ENCODE measurements at places on chromosomes 11 and 22.

DNA sequence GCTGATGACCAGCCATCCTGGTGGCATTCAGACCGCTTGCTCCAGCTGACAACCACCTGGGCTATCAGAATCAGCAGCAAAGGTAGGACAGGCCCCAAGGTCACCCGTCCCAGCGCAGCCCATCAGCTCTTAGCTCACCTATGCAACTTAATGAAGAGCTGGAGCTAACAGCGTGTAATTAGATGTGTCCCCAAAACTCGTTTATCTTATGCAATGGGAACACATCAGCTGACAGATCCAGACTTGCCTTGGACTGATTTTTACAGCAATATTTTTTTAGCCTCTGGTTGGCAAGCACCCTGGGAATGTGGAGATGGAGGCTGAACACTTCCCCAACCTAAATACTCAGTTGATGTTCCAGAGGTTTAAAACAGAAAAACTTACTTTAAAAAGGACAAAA is 76.0 kb downstream of the PACSIN2 start:
- DNase-seq, result no peak

- no peak for DNase-seq
Measured at GRCh38 chr11:65060913-65061408, 2.6 kb upstream of the NAALADL1 start.

GRCh38 chr22:24465566-24465965 is 29.6 kb upstream of the UPB1 start:
- DNase-seq, result no peak

DNA sequence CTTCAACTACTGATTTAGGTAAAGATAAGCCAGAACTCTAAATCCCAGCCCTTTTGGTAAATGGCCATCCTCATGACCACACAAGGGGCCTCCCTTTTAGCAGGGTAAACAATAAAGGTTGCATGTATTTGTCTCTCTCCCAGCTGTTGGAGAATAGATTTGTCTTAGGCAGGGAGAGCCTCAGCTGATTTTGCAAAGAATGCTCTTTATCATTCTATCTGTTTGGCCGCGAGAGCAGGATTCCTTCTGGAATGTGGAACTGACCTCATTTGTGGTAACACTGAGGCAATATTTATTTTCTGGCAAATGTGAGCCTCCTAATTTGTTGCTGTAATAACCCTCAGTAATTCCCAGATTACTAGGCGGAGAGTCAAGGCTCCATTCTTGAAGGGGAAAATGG is 15.3 kb downstream of the PTS start:
- no peak for DNase-seq

- DNase-seq, result no peak
Measured at GRCh38 chr11:10623797-10624761, 55.6 kb upstream of the LYVE1 start.

DNA sequence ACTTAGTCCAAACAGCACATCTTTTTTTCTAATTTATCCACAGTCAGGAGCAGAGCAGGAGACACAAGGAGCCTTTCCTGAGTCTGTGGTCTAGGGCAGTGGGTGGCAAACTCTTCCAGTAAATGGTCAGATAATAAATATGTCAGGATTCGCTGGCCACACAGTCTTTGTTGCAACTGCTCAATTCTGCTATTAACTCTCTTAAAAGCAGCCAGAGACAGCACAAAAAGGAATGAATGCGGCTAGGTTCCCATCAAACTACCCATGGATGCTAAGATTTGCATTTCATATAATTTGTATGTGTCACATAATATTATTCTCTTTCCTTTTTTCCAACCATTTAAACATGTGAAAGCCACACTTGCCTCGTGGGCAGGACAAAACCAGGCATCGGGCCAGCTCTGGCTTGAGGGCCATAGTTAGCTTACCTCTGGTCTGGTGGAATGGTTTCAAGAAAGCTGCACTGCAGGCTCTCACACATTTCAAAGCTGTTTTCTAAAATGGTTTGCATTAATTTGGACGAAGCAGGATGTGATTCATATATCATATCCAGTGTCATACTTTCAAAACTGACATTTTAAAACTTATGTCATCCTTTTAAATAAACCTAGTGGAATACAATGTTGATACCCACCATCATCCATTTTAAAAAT is 64.7 kb upstream of the CD5 start:
- DNase-seq, result no peak

DNA sequence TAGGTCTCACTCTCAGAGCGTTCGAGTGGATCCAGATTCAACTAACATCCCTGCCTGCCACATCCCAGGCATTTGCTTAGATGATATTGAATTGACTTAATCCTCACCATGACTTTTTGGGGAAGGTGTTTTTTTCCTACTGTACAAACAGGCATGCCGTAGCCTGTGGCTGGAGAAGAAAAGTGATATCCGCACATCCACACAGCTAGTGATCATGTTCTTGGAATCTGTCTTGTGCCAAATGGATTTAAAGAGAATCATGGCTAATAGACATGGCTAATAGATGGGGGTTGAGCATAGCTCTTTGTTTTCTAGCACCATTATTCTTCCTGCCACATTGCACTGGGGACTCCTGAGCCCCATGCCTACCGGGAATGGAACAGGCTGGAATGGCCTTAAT is 82.1 kb upstream of the THY1 start:
- no peak for DNase-seq
